ENCODE measurements at places on chromosomes 11 and 22. TPM values are rescaled to one million over a fixed set of nuclear protein-coding genes. Genes with fewer than 3 reads are reported as not detected.

MS4A1 gene
- total RNA-seq, result not detected

DNA sequence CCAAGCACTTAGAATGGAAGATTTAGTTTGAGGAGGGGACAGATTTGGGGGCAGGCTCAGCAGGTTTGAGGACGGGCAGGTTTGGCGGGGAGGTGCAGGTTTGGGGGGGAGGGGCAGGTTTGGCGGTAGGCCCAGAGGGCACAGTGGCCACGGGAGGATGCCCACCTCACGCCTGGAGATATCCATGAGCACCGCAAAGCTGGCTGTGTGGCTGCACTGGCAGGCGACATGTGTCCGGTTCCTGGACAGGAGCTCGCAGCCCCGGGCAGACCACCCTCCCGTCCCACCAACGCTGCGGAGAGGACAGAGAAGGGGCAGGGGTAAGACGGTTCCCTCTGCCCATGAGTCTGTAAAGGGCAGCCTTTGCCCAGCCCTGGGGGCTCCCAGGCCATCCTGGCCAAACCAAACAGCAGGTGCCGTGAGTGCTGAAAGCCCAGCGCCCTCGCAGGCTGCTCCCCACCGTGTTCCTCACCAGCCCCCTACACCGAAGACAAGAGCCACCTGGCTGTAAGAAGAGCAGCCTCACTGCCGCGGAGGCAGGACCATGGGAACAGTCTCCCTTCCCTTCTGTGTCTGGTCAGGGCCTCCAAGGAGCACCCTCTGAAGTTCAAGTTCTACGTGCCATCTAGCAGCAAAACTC is 43.0 kb downstream of the TRMU start:
- no peak for DNase-seq

DNA sequence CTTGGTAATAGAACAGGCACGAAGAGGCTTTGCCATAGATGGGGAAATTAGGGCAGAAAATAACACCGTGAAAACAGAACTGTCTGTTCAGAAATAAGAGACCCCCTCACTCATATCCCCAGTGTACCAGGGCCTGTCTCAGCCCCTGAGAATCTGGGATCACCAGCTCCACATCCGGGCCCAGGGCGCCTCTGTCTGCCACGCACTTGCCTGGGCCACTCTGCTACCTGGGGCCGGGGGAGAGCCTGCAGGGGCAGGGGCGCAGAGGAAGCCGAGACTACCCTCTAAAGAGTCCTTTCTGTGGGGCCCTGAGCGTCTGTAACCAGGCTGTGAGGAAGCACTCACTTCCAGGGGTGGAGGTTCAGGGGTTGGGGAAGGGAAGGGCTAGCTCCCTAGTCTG is 19.8 kb downstream of the NECTIN1 start:
- DNase-seq, result no peak

DNA sequence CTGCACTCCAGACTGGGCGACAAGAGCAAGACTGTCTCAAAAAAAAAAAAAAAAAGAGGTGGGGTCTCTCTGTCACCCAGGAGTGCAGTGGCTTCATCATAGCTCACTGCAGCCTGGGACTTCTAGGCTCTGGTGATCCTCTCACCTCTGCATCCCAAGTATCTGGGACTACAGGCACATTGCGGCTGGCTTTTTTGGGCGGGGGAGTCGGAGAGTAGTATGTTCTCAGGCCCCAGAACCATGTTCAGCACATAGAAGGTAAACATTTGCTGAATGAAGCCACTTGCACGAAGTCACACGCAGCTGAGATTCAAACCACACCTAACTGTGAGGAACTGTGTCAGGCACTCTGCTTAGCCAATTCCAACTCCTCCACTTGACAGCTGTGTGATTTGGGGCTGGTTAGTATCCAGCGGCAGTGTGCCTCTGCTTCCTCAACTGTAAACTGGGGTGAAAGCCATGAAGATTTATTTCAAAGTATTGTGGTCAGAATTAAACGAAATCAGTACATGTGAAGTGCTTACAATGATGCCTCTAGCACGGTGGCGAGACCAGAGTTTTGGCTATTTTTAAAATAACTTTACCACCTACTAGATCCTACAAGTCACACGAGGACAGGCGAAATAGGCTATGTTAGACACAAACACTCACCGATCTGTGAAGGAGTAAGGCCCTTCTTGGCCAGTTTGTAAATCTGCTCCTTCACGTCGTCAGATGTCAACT is 789 bp downstream of the RPS13 start:
- no peak for DNase-seq

OR52I1 gene
- not detected for total RNA-seq

LRRC55 gene
- total RNA-seq, result not detected

LRRC74B gene
- total RNA-seq, result under 0.01 TPM

GRCh38 chr11:124760806-124761205 is 1.3 kb downstream of the ESAM start:
- DNase-seq, result no peak
